ENCODE measurements at places on chromosomes 6 and 20.
A peak's percentile ranks its signal among the peaks of the same experiment; 100 is the strongest.

GRCh38 chr6:10141746-10142443, 273.0 kb downstream of the TFAP2A start:
- DNase-seq, result no peak

- peak; percentile 68 for DNase-seq
These were observed 35.9 kb upstream of the MYB start for GRCh38 chr6:135145063-135145800.

- DNase-seq, result no peak
These were observed 81.0 kb upstream of the SNX9 start for GRCh38 chr6:157741948-157742556.

DNA sequence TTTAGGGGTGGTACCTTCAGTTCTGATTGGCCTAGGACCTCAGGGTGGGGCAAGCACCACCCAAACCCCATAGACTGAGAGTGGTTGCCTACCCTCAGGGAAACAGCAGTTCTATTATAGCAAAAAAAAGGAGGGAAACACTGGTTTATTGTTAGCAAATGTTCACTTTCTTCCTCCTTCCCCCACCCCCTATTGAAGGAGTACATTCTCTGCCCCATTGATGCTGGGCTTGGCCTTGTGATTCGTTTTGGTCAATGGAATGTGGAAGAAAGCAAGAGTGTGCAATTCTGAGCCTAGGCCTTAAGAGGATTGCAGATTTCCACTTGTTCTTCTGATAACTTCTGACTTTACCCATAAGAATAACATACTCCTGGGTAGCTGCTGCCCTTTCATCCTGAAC, 255.8 kb downstream of the NFATC2 start:
- no peak for DNase-seq

GRCh38 chr6:63452125-63452524, 120.2 kb upstream of the LOC128125822 start:
- no peak for DNase-seq

- DNase-seq, result peak; percentile 62
These were observed 993 bp downstream of the STX16 start for GRCh38 chr20:58651946-58652605.

DNA sequence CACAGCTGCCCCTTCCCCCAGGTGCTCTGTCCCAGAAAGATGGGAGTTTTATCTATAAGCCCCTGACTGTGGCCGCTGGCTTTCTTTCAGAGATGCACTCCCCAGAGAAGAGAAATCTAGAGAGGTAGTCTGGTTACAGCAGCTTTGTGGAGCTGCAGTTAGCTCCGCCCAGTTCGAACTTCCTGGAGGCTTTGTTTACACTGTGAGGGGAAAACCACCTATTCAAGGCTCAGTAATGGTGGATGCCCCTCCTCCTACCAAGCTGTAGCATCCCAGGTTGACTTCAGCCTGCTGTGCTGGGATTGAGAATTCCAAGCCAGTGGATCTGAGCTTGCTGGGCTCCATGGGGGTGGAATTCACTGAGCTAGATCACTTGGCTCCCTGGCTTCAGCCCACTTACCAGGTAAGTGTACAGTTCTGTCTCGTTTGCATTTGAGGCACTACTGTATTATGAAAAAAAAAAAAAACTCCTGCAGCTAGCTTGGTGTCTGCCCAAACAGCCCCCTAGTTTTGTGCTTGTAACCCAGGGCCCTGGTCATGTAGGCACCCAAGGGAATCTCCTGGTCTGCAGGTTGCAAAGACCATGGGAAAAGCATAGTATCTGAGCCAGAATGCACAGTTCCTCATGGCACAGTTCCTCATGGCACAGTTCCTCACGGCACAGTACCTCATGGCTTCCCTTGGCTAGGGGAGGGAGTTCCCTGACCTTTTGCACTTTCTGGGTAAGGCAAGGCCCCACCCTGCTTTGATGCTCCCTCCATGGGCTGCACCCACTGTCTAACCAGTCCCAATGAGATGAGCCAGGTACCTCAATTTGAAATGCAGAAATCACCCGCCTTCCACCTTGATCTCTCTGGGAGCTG, 275.0 kb downstream of the CENPW start:
- DNase-seq, result no peak

GRCh38 chr6:133542056-133542821, 301.1 kb downstream of the EYA4 start:
- DNase-seq, result no peak

GRCh38 chr6:83055366-83055964, 10.2 kb downstream of the UBE3D start:
- peak; percentile 65 for DNase-seq

DNA sequence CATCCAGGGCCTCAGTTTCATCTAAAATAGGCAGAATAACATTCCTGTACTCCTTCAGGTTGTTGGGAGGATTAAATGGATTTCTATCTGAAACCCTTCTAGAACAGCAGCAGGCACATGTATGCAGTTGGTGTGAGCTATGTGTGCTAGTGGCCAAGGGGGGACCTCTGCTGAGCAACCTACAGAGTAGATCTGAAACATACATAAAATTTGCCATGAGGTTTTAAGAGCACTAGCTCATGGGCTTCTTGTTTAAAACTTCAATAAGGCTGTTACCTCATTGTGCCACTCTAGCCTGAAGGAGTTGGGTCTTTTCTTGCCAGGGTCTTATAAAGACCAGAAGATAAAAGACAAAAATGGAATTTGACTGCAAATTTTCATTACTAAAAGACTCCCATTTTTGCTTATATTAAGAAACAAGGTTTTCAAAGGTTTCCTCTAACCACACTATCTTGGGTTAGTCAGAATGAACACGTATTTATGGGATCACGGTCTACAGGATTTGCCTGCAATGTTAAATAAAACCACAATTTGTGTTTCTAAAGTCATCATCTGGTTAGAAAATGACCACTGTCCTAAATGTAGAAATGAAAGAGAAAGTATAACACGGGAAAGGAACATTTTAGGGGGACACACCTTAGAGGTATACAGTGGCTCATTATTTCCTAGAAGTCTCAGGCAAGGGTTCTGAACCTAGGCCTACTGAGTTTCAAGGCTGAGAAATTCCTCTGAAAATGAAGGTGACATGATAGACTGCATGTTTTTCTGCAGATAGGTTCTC, 144.9 kb upstream of the OLIG3 start:
- DNase-seq, result no peak

DNA sequence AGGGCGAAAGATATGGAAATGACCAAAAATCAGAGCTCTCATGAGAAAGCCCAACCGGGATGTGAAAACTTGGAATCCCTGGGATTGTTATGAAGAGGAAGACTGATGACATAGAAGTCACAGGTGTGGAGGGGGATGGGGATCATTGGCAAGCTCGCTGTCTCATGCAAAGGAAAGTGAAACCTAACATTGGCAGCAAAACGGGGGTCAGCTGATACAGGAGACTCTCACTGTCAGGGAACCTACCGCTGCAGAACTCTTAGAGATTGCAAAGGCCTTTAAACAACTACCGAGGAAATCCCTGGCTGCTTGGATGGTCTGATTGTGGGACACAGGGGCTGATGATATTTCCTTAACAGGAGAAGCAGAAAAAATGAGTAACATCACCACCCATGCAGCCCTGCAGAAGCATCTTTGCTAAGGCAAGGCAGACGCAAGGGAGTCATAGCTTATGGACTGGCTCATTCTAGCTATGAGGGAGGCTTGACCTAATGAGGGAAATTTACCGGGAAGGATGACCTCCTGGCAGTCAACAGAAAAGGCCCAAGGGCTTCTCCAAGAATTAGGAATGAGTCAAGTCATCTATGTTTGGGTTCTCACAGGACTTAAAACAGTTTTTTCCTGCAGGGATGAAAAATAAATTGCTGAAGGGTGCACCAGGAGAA, 7.0 kb downstream of the MUC21 start:
- DNase-seq, result peak; percentile 55

DNA sequence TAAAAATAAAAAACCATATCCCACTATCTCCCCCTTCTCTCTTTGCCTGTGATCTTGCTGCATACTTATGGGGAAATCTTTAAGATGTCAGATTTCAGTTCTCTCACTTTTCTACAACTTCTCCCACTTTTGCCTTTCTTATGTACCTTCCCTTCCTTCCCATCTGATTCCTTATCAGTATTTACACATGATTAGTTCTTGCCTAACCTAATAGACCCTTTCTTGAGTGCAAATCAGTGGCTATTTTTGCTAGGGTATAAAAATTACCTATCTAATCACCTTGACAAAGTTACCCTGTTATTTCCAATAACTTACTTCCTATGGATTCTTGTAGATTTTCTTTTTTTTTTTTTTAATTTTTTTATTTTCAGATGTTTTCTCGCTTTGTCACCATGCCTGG, 75.7 kb downstream of the PTPRA start:
- no peak for DNase-seq

GRCh38 chr6:65110031-65110430, 597.0 kb downstream of the EYS start:
- no peak for DNase-seq

GRCh38 chr6:159931846-159932245, 37.0 kb upstream of the IGF2R start:
- DNase-seq, result no peak

GRCh38 chr6:30572148-30572547, 906 bp downstream of the ABCF1 start:
- DNase-seq, result no peak

GRCh38 chr6:16486661-16487060, 248.3 kb downstream of the GMPR start:
- DNase-seq, result no peak

- no peak for DNase-seq
These were observed 236.3 kb downstream of the PTPRK start for GRCh38 chr6:128284128-128284527.

DNA sequence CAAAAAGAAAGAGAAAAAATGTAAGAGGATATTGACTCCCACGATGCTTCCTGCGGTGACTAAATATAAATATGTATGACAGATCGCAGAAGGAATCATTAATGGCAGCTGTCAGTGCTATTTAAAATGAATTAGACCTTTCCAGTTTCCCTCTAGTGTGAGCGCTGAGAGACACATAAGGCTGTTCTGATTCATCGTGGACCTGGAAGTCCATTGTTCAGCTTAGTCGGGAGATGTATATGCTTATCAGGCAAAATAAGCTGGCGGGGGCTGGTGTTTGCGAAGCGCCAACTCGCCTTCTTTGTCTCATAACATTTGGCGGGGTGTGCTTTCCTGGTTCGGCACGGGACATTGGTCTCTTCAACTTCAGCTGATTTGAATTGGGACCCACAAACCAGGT, 95.4 kb downstream of the CDH4 start:
- no peak for DNase-seq

DNA sequence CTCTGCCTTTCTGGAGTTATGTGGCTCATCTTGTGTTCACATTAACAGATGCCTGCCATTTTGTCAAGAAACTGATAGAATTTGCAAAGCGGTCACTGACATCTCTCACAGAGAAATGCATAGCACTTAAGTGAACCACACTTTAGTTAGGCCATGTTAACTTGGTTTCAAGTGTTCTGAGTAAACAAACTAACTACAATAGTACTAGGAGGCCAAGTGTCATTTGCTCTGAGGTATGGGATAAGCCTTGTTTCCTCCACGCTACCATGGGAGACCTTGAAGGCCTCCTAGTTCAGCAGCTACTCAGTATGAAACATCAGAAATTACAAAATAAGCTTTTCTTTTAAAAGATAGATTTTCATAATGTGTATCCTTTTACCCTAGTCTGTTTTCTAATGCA, 143.5 kb upstream of the MARCKS start:
- no peak for DNase-seq

GRCh38 chr20:9686455-9686854, 152.4 kb downstream of the PAK5 start:
- no peak for DNase-seq

DNA sequence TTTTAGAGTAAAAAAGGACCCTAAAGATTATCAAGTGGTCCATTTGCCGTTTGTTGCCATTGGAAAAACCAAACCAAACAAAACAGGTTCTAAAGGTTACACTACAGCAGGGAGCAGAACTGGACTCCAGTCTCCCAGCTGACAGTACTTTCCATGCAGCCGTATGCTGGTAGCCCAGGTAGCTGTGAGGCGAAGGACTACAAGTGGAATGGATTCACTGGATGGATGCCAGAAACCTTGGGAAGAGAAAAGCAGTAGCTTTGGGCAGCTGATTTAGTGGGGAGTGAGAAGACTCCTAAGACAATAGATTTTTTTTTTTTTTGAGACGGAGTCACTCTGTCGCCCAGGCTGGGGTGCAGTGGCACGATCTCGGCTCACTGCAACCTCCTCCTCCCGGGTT, 88.3 kb downstream of the SASH1 start:
- no peak for DNase-seq

DNA sequence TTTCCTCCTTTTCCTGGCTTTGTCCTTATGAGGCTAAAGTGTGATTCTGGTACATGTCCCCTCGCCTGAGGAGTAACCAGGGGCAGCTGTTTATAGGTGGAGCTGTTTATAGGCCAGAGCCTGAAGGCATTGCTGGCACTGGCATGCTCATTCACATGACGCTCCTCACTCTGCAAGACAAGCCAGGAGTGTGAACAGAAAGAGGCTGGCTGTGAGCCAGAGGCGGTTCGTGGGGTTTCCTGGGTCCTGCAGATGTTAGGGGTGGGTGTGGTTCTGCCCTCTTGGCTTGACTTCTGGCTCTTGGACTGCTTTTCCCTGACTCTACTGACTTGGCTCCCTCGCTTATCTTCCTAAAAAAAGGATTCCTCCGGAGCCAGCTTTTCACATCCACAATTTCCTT, 12.8 kb upstream of the MDFI start:
- DNase-seq, result peak; percentile 36

DNA sequence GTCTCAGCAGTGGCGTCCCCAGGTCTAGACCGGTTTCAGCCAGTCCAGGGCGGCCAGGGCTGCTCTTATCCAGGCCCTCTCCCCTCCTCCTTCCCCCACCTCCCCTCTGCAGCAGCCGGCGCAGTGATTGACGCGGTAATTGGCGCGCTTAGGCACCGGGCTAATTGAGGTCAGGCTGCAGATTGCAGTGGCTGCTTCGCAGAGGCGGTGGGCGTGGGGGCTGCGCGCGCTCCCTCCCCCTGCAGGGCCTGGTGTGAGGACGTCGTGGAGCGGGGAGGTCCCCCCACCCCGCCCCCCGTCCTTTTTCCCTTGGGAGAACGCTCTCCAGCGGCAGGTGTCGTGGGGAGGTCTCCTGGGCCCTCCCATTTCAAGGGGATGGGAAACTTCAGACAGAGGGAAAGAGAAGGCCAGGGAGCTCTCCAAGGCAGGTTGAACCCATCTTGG, 70.4 kb upstream of the BLCAP start:
- DNase-seq, result no peak

GRCh38 chr6:65938000-65938399, 231.0 kb upstream of the EYS start:
- no peak for DNase-seq

DNA sequence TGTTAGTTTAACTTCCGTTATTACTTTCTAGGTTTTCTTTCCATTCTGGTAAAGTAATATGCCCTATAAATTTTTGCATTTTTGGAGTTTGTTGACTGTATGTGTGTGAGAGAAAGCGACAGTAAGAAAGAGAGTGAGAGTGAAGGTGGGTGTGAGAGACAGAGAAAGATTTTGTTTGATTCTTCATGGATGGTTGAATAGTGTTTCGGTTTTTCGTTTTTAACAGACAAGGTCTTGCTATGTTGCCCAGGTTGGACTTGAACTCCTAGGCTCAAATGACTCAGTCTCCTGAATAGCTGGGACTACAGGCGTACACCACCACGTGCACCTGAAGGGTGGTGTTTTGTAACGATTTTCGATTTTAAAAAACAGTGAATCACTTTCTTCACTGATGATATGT, 329.1 kb upstream of the RUNX2 start:
- DNase-seq, result no peak
